Right atrium auricular region (tissue), 2 donors: ENCODE measurements at places on chromosomes 3 and 15.
A peak's percentile ranks its signal among the peaks of the same experiment; 100 is the strongest.

DNA sequence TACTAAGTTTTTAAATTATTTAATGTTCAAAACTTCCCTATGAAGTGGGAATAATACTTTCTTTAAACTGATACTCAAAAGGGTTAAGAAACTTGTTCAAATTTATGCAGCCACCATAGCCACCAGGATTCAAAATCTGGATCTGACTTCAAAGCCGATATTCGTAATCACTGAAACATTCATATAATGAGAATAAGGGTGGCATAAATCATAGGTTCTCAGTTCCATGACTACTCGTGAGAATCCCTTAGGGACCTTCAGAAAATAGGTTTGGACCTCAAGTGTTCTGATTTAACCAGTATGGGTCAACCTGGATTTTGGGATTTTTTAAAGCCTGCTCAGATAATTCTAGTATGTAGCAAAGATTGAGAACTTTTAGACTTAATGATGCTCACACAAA lies 160.6 kb downstream of the RBMS3 start:
- no peak for DNase-seq

GRCh38 chr15:79682851-79683288 lies 213.9 kb downstream of the MTHFS start:
- no peak for DNase-seq

GRCh38 chr3:28989646-28990089 lies 291.2 kb upstream of the RBMS3 start:
- no peak for DNase-seq

DNA sequence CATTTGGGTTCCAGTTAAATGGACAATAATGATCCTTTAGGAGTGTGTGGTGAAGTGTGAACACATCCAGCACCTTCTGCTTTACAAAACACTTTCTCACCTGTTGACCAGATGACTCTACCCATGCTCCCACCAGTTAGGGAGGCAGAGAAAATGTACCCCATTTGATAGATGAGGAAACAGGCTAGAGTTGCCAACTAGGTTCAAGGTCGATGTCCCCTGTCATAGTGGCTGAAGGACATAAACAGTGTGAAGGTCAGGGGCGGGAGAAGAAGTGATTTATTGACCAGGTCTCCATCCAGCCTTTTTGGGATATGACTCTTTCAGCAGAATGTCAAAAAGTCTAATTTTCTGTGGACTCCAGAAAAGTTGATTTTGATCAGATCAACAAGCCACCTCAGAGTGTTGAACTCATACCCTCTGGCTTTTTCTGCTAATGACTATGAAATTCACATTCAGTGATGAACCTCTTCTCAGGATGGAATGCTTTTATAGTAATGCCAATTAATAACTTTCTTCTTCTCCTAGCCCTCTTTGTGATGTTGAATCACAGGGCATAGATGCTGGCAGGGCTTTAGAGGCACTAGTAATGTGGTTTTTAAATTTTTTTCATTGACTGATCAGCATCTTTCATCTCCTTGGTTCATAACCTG lies 57.5 kb downstream of the CPN2 start:
- DNase-seq, result no peak

DNA sequence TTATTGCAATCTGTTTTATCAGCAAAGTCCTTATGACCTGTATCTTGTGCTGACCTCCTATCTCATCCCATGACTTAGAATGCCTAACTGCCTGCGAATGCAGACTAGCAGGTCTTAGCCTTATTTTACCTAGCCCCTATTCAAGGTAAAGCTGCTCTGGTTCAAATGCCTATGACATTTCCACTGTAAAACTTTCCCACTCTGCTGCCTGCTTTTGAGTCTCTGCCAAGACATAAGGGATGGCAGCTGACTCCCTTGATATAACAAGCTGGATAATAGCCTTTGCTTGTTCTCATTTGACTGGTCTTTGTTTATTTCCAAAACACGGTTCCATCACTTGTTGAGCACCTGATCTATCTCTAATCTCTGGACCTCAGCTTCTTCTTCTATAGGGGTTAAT lies 131.9 kb upstream of the STRIT1 start:
- DNase-seq, result no peak

DNA sequence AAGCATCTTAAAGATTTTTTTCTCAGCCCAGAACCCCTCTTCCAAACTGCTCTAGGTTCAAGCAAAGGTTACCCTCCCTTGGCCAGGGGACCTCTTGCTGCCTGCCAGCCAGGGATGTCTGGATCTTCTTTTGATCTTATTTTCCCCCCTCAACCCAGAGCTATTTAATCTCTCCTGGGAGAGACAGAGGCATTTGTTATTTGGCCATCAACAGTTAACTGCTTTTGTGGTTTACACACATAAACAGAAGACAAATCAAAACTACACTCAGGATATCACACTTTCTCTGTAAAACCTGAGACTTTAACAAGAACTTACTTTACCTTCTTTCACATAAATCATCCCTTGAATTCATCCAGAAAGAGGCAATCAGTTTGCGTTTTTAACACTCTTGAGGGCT lies 272.5 kb downstream of the THSD4 start:
- DNase-seq, result no peak

- DNase-seq, result no peak
Measured at GRCh38 chr3:195129644-195130492, 141.1 kb downstream of the XXYLT1 start.

DNA sequence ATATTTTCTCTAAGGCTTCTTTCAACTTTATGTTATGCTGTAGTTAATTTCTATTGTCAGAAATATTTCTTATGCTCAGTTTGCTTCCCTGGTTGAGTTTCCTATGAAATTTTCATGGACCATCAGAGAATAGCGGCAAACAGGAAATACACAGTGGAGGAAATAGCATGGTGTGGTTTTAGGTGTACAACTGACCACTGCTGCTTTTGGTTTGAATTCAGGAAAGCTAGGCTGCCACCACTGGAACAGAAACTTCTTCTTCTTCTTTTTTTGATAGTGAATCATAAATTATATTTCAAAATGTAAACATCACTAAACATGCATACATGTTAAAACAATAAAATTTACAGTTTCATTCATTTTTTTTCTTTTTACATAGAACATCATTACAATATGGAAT lies 316.6 kb upstream of the TGFBR2 start:
- no peak for DNase-seq

GRCh38 chr15:48939648-48940047 lies 24.1 kb downstream of the SHC4 start:
- no peak for DNase-seq

- no peak for DNase-seq
Measured at GRCh38 chr3:120425572-120426250, 25.1 kb downstream of the FSTL1 start.

DNA sequence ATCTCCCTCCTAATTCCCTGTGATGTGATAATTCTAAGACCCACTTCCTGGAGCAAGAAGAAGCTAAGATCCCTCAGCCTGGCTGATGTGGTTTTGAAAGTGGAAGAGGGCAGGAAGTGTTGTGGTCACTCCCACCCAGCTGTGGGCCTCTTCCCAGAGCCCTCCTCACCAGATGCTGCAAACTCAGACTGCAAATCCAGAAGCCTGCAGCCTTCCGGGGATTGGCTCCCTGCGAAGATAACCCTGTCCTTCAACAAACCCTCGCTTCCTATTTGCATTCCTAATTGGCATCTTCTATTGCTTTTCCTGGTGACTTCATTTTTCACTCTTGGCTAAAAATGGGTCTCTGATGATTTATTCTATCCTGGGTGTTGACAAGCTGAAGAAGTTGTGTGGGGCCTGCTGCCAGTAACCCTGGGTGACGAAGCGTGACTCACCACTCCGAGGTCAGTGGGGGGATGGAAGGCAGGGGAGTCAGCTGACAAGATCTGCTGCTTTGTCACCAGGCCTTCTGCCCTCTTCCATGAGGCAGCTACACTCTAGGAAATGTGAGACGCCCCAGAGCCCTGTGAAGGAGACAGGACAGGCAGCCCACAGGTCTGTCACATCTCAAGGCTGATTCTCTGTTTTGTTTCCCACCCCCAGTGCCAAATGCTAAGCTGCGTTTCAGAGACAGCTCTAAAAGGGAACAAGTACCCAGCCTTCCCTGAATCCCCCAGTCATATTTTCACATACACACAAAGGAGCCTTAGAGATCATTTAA lies 99.7 kb upstream of the LIPC start:
- peak; percentile 99 for DNase-seq

- DNase-seq, result no peak
Measured at GRCh38 chr3:177606891-177607290, 409.6 kb upstream of the TBL1XR1 start.

DNA sequence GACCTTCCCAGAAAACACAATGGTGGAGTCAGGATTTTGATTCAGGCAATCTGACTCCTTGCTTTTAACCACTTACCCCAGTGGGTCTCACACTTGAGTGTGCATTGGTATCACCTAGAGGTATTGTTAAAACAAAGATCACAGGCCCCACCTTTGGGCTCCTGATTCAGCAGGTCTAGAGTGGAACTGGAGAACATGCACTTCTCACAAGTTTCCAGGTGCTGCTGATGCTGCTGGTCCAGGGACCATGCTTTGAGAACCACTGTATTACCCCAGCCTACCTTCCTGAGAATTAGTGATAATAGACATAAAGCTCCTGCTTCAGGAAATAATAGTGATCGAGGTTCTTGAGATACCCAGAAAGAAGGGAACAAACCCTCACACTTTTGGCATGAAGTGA lies 466.9 kb downstream of the EPHB1 start:
- no peak for DNase-seq

GRCh38 chr3:55487381-55488241 lies 505 bp upstream of the WNT5A start:
- DNase-seq, result no peak

- DNase-seq, result no peak
Measured at GRCh38 chr3:98223907-98224672, 40.0 kb upstream of the OR5H6 start.

DNA sequence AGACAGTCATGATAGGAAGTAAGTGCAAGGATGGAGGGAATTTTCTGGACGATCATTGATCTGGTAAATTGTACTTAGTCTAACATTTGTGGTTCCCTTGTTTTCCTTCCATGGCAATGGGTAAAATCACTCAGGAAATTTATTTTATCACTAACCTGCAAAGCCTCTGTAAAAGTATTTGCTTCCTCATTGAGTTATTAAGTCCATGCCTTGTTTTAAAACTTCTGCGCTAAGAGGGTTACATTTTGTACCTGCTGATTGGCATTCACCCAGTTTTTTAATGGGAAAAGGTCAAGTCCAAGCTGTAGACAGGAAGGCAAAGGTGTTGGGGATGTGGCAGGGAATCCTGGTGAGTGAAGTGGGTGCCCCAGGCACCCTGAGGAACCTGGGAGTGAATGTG lies 146.2 kb upstream of the NR2F2 start:
- DNase-seq, result no peak

DNA sequence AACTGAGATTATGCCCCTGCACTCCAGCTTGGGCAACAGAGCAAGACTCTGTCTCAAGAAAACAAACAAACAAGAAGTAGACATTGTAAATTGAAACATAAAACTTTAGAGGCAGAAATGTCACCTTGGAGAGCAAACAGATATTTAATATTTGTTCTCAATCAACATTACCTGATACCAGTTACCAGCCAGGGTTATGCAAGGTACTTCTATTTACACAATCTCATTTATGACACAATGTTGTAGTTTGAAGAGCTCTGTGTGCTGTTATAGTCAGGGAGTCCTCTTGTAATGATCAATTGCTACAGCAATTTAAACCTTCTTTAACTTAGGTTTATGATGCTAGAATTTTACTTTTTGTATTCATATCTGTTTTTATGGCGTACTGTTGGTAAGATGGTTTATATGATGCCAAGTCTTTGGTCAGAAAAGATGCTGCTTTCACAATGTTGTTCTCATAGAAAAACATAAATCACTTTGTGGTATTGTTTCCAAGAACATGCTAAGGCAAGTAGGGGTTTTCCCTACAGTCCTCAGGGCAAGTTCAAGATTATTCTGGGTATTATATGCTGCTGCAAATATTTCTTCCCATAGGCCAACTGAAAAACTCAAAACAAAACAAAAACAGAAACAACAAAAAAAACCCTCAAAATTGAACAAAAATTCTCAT lies 173.5 kb downstream of the TNIK start:
- no peak for DNase-seq

GRCh38 chr3:27357665-27358258 lies 11.4 kb downstream of the NEK10 start:
- DNase-seq, result no peak

GRCh38 chr3:173430576-173430975 lies 33.0 kb downstream of the NLGN1 start:
- DNase-seq, result no peak

DNA sequence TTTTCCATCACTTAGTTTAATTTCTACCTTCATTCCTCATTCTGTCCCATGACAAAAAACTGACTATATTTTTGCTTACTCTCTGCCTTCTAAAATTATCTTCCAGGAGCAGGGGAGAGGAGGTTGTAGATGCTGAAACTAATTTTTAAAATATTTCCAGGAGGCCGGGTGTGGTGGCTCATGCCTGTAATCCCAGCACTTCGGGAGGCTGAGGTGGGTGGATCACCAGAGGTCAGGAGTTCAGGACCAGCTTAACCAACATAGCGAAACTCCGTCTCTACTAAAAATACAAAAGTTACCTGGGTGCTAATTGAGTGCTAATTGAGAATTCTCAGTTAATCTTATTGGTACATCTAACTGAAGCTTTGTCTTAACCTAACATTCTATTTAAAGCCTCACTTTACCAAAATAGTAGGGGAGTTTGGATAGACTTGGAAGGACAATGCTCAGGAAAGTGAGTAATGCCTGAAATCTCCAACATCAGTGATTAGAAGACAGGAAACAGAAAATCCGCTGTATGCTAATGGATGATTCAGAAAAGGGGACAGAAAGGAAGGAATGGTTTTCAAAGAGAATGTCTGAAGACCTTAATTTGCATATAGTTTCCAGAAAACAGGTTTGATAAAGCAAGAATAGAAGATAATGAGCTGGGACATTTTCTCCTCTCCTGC lies 336.1 kb downstream of the GBE1 start:
- DNase-seq, result no peak

GRCh38 chr3:25021816-25022215 lies 406.2 kb upstream of the RARB start:
- DNase-seq, result no peak

DNA sequence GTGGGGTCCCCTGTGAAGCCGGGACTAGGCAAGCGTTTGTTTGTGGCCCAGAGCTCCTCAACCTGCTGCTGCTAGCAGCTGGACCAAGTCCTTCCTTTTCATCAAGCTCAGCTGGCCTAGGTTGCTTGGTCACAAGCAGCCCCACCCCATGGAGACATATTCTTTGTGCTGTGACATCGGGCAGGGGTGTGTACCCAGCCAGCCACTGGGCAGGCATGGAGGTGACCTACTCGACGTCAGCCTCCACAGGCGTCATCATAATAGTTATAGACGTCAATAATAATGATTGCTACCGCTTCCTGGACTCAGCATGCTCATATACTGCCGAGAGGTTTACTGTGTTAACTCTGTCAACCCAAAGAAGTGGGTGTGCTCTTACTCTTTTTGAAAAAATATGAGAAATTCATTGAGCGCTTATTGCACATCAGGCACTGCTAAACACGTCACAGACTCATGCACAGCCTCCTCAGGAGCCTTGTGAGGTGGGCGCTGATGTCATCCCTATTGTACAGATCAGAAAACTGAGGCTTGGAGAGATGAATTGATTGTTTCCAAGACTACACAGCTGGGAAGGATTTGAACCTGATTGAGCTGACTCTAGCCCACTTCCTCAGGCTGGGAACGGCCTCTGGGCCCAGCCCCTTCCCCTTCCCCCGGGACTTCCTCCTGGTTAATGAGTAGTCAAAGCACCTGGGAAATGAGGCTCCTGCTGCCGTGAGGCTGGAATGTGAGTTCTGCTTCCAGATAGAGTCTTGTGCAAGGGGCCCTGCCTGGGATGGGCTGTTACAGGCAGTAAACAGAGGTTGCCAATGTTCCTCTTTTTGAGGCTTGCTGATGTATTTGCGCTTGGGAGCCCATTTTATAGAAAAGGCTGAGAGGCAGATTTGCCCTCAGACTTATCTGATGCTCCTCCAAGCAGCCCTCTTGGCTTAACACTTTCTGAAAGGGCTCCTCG lies 16.2 kb downstream of the SLC6A6 start:
- DNase-seq, result no peak
